Right atrium auricular region (tissue), 2 donors: ENCODE measurements at places on chromosomes 7 and 10. TPM values are rescaled to one million over a fixed set of nuclear protein-coding genes. Genes with fewer than 3 reads are reported as not detected.

DNA sequence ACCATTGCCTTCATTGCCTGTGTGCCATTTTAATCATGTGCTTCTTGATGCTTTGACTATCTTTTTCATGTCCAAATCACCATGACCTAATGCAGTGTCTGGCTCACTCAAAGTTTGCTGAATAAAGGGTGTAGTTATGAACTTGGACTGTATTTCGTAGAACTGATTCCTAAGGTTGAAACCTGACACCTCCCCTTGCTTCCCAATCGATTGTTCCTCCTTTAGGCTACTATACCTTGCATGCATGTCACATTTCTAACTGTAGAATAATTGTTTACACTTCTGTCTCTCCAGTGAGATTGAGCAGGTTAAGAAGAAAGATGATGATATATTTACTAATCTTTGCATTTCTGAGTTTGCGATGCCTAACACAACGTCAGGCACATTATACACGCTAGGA is 41.0 kb upstream of the CDK1 start:
- H3K4me3 ChIP-seq, result no peak overlapping the region
- H3K4me1 ChIP-seq, result peaks cover 12% of the 10 kb centered on the region
- no peak overlapping the region for H3K27ac ChIP-seq

DNA sequence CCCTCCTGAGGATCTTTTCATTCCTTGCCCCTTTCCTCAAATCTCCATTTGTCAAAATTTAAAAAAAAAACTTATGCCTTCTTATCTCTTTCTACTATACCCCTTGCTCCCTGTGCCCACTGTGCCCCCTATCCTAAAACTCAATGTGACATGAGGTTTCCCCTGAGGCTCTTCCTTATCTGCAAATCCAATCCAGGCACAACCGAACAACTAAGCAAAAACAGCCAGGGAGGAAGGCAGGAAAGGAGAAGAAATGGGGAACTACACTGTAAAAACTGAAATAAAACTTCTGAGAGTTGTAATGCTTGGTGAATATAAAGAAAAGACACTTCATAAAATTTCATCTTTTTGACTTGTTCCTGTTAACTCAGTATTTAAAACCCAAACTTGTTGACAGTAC is 54.2 kb downstream of the CRPPA start:
- H3K27ac ChIP-seq, result no peak overlapping the region
- no peak for DNase-seq
- H3K4me3 ChIP-seq, result no peak overlapping the region
- H3K27me3 ChIP-seq, result no peaks in the 10 kb centered on the region
- no peaks in the 10 kb centered on the region for H3K36me3 ChIP-seq
- no peaks in the 10 kb centered on the region for H3K4me1 ChIP-seq

DNA sequence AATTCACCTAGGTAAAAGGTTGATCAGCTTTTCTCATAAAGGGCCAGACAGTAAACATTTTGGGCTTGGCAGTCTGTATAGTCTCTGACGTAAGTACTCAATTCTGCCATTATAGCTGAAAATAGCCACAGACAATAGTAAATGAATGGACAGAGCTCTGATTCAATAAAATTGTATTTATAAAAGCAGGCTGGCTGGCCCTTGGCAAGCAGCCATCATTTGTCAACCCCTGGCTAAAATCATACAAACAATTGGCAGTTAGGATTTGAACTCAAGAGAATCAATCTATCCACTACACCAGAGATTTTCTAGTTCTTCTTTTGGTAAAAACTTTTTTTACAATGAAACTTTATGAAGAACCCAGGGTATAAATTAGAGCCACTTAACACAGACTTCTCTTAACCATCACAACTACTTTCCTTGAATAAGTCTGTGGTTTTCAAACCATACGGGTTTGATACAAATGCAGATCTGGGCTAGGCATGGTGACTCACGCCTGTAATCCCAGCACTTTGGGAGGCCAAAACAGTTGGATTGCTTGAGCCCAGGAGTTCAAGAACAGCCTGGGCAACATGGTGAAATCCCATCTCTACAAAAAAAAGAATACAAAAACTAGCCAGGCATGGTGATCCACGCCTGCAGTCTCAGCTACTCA is 124.5 kb downstream of the SLC16A9 start:
- H3K27ac ChIP-seq, result no peak overlapping the region
- H3K4me1 ChIP-seq, result no peaks in the 10 kb centered on the region
- no peaks in the 10 kb centered on the region for H3K27me3 ChIP-seq

DNA sequence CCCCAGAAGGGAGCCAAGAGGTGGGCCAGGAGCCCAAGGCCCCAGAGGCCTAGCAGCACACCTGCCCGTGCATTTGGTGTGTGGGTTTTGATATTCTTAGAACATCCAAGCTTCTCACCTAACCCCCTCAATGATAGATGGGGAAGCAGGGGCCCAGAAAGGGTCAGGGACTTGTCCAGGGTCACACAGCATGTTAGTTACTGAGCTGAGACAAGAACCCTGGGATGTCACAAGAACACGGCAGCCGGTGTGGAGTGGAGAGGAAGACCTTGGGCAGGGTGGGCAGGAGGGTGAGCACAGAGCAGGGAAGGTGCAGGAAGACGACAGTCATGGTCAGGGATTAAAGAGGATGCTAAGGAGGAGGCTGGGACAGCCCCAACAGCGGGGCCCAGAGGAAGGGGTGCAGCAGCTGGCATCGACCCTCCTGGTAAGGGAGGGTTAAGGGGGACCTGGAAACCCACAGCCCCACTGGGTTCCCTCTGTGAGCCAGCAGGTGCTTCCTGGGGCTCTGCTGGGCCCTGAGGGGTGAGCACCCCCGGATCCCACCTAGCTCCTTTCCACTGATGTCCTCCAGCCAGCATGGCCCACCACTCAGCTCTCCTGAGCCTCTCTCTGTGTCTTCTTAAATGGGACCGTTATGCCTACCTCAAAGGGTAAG is 44.4 kb downstream of the UNC5B start:
- H3K27ac ChIP-seq, result peak overlapping the region; percentile 15
- peaks cover 87% of the 10 kb centered on the region for H3K4me1 ChIP-seq
- H3K27me3 ChIP-seq, result no peaks in the 10 kb centered on the region
- H3K36me3 ChIP-seq, result no peaks in the 10 kb centered on the region
- H3K4me3 ChIP-seq, result no peak overlapping the region

GRCh38 chr10:30199376-30200016 is 140.1 kb upstream of the JCAD start:
- H3K27me3 ChIP-seq, result no peaks in the 10 kb centered on the region
- no peak overlapping the region for H3K4me3 ChIP-seq
- no peaks in the 10 kb centered on the region for H3K36me3 ChIP-seq
- DNase-seq, result no peak

- no peak overlapping the region for H3K27ac ChIP-seq
- no peaks in the 10 kb centered on the region for H3K27me3 ChIP-seq
- H3K4me1 ChIP-seq, result no peaks in the 10 kb centered on the region
- no peak for DNase-seq
These were observed 639.7 kb downstream of the AUTS2 start for GRCh38 chr7:70237831-70238575.

GRCh38 chr10:49178489-49179471 is 9.4 kb downstream of the TMEM273 start:
- H3K4me1 ChIP-seq, result peaks cover 26% of the 10 kb centered on the region
- no peaks in the 10 kb centered on the region for H3K27me3 ChIP-seq
- no peak overlapping the region for H3K27ac ChIP-seq
- no peaks in the 10 kb centered on the region for H3K36me3 ChIP-seq

DNA sequence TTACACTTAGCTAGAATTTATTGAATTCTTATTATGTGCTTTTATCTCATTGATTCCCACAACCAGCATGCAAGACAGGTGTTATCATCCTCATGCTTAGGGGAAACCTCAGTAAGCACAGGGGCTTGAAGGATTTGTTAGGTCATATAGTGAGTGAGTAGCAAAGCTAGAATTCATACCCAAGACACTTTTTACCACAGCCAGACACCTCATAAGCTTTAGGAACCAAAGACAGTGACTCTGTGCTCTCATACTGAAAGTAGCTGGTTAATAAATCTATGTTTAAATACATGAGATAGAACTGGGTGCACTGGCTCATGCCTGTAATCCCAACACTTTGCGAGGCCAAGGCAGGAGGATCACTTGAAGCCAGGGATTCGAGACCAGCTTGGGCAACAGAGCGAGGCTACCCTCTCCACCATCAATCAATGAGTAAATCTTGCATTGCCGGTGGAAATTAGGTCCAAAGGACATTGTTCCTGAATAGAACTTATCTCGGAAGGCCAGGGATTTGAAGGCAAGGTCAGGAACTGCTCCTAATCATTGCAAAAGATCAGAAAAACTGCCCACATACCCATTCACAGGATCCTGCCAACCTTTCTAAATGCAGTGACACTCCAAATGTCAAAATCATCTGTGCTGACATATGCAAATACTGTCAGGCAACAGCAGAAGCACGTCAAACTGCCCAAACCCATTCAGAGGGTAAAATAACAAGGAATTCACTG is 523.5 kb downstream of the PARD3 start:
- H3K4me1 ChIP-seq, result peaks cover 18% of the 10 kb centered on the region
- no peak for DNase-seq
- no peak overlapping the region for H3K4me3 ChIP-seq
- no peak overlapping the region for H3K27ac ChIP-seq

GRCh38 chr7:105877736-105878135 is 1.3 kb upstream of the ATXN7L1 start:
- no peak for DNase-seq
- H3K27me3 ChIP-seq, result no peaks in the 10 kb centered on the region
- no peaks in the 10 kb centered on the region for H3K36me3 ChIP-seq
- H3K27ac ChIP-seq, result no peak overlapping the region

DNA sequence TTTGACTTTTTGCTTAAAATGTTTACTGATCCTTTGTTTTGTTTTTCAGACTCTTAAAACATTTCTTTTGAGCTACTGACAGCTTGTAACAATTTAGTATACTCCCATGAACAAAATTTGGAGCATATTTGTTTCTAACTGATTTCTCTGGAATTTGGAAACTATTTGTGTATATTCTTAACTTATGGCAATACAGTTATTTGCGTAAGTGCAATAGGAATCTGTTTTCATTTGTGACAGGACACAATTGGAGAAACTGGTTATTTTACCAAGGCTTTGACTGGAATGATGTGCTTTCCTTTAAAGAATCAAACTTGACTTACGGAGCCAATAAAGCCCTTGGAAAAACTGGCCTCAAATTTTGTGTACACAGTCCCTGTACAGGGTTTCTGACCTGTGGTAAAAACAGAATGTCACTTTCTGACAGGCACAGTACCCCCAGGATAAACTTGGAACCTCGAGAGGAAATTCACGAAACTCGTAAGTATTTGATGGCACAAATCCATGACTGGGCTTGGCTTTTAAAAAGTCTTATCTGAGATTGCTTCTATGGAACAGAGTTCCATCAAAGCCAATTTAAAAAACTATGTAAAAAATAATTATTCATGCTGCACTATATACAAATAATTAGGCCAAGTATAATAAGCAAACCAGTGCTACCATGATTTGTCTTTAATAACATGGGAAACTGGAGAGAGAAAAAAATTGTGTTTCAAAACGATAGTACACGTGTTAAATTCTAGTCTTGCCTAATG is 70.4 kb downstream of the ST8SIA6 start:
- H3K36me3 ChIP-seq, result no peaks in the 10 kb centered on the region
- peak overlapping the region; percentile 35 for H3K27ac ChIP-seq

DNA sequence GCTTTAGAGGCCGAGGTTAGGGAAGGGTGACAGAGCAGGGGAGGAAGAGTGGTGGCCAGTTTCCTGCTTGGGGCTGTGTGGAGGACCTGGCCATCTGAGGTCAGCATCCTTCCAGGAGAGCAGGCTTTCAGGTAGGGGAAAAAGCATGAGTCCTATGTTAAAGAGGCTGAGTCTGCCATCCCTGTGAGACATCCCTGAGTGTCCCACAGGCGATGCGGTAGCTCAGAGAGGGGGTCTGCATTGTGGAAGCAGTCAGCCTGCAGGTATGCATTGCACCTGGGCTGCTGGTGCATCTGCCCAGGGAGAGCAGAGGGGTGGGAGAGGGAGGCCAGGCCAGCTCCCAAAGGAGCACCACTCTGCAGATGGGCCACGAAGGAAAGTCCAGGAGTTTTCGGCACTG is 282.1 kb upstream of the ZNF32 start:
- no peak for DNase-seq
- no peaks in the 10 kb centered on the region for H3K27me3 ChIP-seq
- peaks cover 6% of the 10 kb centered on the region for H3K4me1 ChIP-seq
- no peak overlapping the region for H3K27ac ChIP-seq

The PRSS37 gene
- total RNA-seq, result not detected

The CC2D2B gene
- total RNA-seq, result 1.6 TPM

The SPDYE2 gene
- total RNA-seq, result 0.16 TPM

The DBNL gene
- 66.2 TPM for total RNA-seq

The SH2B2 gene
- total RNA-seq, result 1.3 TPM

The FRAT1 gene
- 3.1 TPM for total RNA-seq

The SLC13A4 gene
- total RNA-seq, result 0.12 TPM

The ZC3HAV1L gene
- 7.3 TPM for total RNA-seq

The OR9A2 gene
- not detected for total RNA-seq
